Mesenteric fat pad (tissue), 1 donor: ENCODE measurements at places on chromosomes 2 and 18.

DNA sequence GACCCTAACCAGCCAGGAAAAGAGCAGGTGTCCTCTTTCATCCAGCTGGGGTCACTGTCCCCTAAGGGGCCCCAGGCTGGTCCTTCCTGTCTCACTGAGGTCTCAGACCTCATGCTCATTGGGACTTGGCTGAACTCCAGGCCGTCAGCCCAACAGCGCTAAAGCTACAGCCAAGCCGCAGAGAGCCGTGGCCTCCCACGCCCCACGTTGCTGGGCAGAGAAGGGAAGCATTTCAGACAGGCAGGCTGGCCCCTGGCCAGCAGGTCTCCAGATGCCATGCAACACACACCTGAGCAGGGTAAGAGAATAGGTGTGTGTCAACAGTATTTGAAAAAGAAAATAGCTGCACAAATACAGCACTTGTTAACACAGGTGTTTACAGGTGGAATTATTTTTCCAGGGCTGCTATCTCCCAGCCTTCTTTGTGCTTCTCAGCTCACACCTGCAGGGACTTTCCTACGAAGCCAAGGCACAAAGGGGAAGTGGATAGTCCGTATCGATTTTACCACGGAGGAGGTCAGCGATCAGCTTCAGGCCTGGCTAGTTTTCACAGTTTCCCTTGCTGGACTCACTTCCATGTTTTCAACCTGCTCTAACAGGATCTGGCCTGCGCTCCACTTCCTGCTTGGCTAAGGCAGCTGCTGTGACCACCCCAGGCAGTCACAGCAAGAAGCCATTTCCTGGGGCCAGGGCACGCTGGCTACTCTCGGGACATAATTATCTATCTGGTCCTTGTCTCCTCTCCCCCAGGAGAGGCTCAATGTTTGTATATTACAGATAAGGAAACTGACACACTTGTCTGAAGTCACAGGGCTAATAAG is 156.1 kb upstream of the ID2 start:
- DNase-seq = no peak

GRCh38 chr2:221818616-221819320 is 246.7 kb upstream of the EPHA4 start:
- DNase-seq = no peak

DNA sequence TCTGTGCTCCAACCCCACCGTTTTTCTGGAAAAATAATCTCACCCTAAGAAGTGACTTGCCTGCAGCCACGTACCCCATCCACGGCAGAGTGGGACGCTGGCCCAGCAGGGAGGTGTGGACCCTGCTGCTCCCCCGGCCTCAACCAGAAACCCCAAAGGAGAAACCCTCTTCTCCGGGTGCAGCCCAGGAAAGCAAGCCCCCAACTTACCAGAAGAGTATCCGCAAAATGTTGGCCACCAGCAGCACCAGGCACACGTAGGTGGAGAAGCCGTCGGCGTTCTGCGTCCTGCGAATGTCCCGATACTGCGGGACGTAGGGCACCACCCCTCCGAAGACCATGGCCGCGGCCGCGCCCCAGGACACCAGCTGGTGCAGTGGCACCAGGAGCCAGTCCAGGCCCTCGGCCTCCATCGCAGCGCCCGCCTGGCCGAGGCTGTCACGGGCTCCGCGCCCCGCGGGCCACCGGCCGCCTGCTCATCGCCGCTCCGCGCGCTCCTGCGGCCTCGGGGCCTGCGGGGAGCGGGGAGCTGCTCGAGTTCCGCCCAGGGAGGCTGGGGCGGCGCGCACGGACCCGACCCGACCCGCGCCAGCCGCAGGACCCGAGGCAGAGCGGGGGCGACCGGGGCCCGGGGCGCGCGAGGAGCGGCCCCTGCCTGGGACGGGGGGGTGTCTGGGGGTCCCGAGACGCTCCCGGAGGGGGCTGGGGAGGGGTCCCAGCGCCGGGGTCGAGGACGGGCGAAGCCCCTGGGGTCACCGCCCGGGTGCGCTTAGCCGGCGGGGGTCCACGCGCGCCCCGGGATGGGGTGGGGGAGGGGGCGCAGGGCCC is 725 bp downstream of the SLC66A2 start:
- peak; percentile 90 for DNase-seq

DNA sequence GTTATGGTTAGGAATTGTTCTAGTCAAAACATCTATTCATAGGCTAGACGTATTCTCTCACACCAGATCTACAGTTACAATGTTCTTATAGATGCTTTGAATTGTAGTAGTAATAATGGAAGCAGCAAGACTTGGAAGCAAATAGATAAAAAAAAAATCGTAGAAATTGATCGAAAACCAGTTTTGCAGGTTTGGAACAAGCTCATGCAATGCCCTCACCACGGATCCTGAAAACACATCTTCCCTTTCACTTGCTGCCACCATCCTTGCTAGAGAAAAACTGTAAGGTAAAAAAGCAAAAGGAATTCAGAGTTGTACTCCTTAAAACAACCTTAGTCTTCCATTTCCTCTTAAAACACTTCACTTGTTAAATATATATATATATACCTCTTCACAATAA is 4.4 kb downstream of the SULT1C4 start:
- DNase-seq = no peak

- no peak for DNase-seq
These were observed 77.4 kb upstream of the ZCCHC2 start for GRCh38 chr18:62445386-62445917.

DNA sequence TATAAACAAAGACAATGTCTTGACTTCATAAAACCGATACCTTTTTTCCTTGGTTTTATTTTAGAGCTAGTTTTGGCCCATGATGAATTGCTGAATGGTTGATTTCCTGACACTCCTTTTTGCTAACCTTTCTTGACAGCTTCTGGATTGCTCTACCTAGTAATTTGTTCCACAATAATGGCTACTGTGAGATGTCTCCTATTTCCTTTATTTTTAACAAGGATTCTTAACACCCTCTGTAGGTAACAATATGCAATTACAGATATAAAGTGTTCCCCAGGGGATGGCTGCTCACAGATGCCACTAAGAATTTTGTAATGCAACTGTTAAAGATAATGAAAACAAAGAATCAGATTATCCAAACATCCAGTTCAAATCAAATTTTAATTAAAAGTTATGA is 100.8 kb upstream of the ATP5MC3 start:
- no peak for DNase-seq

DNA sequence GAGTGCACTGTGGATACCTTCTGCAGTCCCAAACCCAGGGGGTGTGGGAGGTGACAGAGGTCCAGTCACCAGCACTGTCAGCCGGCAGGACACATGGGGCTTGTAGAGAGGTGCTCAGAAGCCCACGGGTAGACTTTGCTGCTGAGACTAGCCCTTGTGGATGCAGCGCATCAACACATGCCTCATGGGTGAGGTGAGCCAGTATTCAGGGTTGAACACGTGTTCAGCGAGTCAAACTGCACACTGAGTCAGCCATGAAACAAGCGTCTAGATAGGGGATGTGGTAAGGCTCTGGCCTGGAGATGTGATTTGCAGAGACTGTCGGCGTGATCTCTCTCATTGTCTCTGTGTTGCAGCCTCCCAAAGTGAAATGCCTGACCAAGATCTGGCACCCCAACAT is 35.8 kb upstream of the SCLY start:
- DNase-seq = no peak

DNA sequence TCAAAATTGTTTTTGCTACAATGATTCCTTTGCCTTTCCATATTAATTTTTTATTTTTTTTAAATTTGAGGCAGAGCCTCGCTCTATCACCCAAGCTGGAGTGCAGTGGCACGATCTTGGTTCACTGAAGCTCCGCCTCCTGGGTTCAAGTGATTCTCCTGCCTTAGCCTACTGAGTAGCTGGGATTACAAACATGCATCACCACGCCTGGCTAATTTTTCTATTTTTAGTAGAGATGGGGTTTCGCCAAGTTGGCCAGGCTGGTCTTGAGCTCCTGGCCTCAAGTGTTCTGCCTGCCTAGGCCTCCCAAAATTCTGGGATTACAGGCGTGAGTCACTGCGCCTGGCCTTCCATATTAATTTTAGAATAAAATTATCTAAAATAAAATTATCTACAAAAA is 41.3 kb downstream of the PTPN4 start:
- DNase-seq = no peak

GRCh38 chr18:36590621-36591580 is 237.9 kb downstream of the TPGS2 start:
- DNase-seq = no peak

DNA sequence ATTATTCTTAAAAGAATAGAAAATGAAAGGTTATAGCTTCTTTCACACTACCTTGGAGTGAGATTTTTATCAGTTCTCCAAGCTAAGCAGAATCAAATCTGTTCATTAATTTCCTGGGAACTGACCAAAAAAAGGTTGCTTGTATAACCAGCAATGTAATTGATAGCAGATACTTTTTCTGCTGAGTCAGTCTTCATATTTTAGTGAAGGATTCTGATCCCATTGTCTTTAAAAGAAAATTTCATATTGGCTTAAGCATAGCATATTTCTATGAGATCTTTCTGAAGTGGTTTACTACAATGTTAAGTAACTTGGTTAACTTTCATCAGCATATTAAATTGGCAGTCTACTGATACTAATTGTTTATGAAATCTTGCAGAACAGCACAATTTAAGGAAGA is 338.0 kb downstream of the TMX3 start:
- no peak for DNase-seq

DNA sequence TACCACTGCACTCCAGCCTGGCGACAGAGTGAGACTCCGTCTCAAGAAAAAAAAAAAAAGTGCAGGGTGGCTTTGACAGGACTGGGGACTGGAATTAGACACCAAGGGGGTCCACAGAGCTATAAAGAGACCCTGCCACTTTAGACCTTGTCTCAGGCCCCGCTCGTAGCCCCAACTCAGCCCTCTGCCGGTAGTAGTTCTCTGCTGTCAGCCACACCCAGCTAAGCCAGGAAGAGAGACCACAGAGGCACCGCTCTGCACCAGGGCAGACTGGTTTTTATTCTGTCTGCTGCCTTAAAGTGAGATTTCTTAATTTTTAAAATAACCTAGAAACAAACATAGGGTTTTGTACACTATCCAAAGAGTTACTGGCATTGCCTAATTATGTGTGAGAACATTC is 66.0 kb downstream of the STEAP3 start:
- no peak for DNase-seq

DNA sequence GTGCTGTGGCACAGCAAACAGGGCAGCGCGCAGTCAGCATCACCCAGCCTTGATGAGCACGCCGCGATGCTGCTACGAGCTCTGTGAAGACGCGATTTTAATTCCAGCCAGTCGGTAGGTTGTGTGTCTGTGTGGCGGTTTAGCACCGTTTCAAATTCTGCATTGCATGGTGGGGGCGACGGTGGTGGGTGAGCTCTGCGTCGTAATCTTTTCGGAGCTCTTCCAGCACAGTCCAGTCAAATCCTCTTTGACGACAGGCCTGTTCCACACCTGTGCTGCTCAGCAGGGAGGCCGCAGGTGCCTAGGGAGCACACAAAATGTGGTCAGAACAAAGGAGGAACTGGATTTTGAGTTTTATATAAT is 8.6 kb downstream of the ALLC start:
- peak; percentile 73 for DNase-seq

GRCh38 chr2:86441882-86442641 is 891 bp downstream of the KDM3A start:
- no peak for DNase-seq

GRCh38 chr2:56348392-56349210 is 164.8 kb downstream of the CCDC85A start:
- DNase-seq = no peak

GRCh38 chr2:99982744-99983143 is 159.6 kb downstream of the AFF3 start:
- no peak for DNase-seq

- no peak for DNase-seq
These were observed 18.4 kb upstream of the ZNF638 start for GRCh38 chr2:71313016-71313766.

GRCh38 chr2:72727356-72727755 is 98.5 kb downstream of the EXOC6B start:
- DNase-seq = no peak

- no peak for DNase-seq
These were observed 169.2 kb upstream of the APCDD1 start for GRCh38 chr18:10285283-10285640.

GRCh38 chr2:238079874-238080327 is 19.1 kb downstream of the SCLY start:
- DNase-seq = no peak

DNA sequence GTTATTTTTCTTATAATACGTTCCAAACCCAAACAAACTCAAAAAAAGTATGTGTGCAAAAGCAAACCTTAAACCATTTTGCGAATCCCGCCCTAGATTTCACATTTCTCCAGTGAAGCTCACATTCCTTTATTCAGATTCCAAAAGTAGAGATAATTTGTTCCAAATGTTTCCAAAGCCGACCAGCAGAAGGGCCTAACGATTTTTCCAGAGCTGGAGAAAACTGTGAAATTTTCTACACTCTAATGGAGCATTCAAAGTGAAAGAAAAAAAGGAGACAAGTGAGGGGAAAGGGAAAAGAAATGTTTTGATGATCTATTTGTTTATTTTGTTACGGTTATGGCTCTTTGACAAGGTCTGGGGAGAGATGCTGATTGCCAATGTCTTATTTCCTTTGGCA is 286.5 kb upstream of the SLC14A2 start:
- no peak for DNase-seq

- no peak for DNase-seq
These were observed 60.7 kb upstream of the ZNF532 start for GRCh38 chr18:58803978-58804377.

- no peak for DNase-seq
These were observed 99.1 kb upstream of the CD302 start for GRCh38 chr2:159897081-159897480.

GRCh38 chr18:37710726-37711125 is 145.1 kb upstream of the CELF4 start:
- no peak for DNase-seq

- no peak for DNase-seq
These were observed 120.3 kb downstream of the RDH14 start for GRCh38 chr2:18440141-18440661.

DNA sequence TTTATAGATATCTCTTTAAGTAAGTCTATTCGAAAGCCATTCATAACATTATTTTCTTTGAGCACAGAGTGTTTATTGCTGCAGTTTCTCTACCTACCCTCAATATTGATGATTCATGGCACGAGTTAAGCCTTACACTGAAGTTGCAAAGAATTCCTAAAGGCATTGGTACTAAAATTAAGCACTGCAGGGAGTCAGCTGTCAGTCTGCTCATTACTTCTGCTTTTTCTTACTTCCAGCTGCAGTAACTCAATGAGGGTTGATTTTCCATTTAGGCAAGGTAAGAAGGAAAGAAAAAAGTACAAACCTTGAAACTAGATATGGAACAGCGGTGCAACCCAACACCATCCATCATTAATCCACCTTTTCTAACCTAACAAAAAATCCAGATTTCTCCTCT is 65.2 kb downstream of the RNF152 start:
- no peak for DNase-seq
